Chondrocyte (in vitro differentiated cells): ENCODE measurements at places on chromosomes 2 and 18.

- H3K4me1 ChIP-seq = peaks cover 12% of the 10 kb centered on the region
- peaks cover 4% of the 10 kb centered on the region for H3K36me3 ChIP-seq
- no peak overlapping the region for H3K27ac ChIP-seq
- H3K27me3 ChIP-seq = no peaks in the 10 kb centered on the region
- no peak for DNase-seq
These were observed 75.6 kb downstream of the SATB2 start for GRCh38 chr2:199382091-199382490.

- H3K27ac ChIP-seq = no peak overlapping the region
- H3K4me1 ChIP-seq = no peaks in the 10 kb centered on the region
- H3K36me3 ChIP-seq = no peaks in the 10 kb centered on the region
- H3K4me3 ChIP-seq = no peak overlapping the region
- H3K27me3 ChIP-seq = peaks cover 39% of the 10 kb centered on the region
- no peak for DNase-seq
These were observed 18.7 kb upstream of the LMAN1 start for GRCh38 chr18:59377613-59378337.

- no peaks in the 10 kb centered on the region for H3K36me3 ChIP-seq
- no peaks in the 10 kb centered on the region for H3K4me1 ChIP-seq
- no peak overlapping the region for H3K4me3 ChIP-seq
- no peak for DNase-seq
These were observed 42.5 kb downstream of the DSC3 start for GRCh38 chr18:30999887-31000628.

DNA sequence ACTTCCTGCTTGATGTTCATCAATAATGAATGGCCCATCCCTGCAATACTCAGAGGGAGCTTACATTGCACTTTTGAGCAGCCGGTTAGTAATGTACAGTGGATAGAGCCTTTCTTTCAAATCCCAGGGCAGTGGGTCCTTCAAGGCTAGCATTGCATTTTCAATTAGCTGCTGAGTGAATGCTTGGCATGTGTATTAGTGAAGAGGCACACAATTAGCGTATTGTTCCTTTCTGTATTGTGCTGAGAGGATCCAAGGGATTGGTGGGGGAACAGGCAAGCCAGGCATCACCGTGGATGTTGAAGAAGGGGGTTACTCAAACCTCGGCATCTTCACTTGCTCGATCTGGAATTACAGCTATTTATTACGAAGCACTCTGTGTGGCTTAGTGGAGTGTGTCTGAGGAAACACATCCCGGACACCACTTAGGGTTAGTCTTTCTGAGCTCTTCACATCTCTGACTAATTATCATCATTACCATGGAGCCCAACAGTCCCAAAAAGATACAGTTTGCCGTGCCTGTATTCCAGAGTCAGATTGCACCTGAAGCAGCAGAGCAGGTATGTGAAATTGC is at the start of gene PPP1R1C:
Gene PPP1R1C, plus strand, starts transcription at position 222 of the 574 bp plus-strand sequence. Its CDS starts 258 bp downstream, at position 480.
- peak within 1 kb of the TSS; percentile 22 for H3K27ac ChIP-seq
- H3K4me1 ChIP-seq = peaks cover 9% of the 10 kb centered on the region

DNA sequence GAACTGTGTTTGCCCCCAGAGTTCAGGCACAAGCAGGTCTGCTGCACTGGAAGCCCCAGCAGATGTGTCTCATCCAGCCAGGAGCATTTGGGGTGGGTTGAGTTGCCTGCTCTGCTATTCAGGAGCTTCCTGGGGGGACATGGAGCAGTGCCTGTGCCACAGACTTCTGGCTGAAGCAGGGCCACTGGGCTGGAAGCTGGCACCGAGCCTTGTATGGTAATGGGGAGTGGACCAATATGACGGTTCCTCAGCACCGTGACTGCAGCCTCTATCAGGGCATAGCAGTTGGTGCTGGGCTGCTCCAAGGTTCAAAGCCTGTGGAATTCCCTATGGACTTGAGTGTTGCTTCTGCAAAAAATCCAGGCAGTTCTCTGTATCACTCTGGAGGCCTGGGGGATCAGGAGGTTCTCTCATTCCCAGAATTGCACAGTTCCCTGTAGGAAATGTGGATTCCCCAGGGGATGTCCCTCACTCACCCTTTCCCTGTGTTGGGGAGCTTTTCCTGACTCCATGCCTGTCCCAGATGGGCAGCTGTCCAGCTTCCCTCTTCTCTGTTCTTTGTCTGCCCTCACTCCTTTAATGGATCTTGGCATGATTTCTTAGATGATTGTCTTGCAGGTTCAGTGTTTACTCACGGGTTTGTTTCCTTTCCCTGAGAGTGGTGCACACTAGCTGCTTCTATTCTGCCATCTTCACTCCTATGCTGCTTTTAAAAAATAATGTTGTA is 37.2 kb upstream of the THSD7B start:
- no peaks in the 10 kb centered on the region for H3K36me3 ChIP-seq
- no peak overlapping the region for H3K27ac ChIP-seq
- peak; percentile 64 for DNase-seq
- no peak overlapping the region for H3K4me3 ChIP-seq

DNA sequence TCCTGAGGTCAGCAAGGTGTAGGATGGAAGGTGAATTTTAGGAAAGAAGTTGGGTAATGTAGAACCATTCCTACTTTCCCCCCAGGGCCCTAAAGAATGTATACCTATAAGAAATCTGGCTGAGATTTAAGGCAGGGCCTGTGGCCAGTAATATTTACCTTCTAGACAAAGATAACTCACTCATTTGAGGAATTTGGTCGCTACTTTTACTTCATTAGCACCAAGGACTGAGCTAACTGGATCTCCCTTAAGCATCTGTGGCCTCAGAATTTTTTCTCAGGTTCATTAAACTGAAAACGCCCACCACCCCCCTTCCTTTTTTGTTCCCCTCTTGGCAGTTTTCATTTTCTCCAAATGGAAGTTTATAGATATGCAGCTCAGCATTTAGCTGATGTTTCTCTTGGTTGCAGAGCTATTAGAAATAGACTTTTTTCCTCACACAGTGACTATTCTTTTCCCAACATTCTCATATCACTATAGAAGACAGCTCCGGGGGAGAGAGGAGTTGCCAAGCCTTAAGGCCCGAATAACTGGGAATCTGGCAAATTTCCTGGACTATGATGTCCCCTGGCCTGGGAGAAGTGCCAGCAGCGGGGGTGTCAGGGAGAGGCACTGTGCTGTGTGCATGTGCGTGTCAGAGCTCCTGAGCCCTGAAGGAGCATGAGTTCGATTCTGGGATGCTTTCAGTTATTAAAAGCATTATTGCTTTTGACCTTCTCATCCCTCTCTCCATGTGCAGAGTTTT is 310.9 kb downstream of the PRKCE start:
- peaks cover 44% of the 10 kb centered on the region for H3K4me1 ChIP-seq
- no peak overlapping the region for H3K4me3 ChIP-seq
- no peaks in the 10 kb centered on the region for H3K27me3 ChIP-seq
- H3K27ac ChIP-seq = peak overlapping the region; percentile 88
- H3K36me3 ChIP-seq = no peaks in the 10 kb centered on the region

- H3K4me3 ChIP-seq = no peak overlapping the region
- H3K27ac ChIP-seq = peak overlapping the region; percentile 91
- DNase-seq = no peak
- H3K4me1 ChIP-seq = peaks cover 71% of the 10 kb centered on the region
These were observed 241.3 kb downstream of the MREG start for GRCh38 chr2:215772003-215772402.

GRCh38 chr2:165357758-165358157 is 111.7 kb upstream of the CSRNP3 start:
- no peaks in the 10 kb centered on the region for H3K36me3 ChIP-seq
- H3K4me3 ChIP-seq = no peak overlapping the region
- H3K4me1 ChIP-seq = peaks cover 3% of the 10 kb centered on the region
- no peak overlapping the region for H3K27ac ChIP-seq
- H3K27me3 ChIP-seq = no peaks in the 10 kb centered on the region

DNA sequence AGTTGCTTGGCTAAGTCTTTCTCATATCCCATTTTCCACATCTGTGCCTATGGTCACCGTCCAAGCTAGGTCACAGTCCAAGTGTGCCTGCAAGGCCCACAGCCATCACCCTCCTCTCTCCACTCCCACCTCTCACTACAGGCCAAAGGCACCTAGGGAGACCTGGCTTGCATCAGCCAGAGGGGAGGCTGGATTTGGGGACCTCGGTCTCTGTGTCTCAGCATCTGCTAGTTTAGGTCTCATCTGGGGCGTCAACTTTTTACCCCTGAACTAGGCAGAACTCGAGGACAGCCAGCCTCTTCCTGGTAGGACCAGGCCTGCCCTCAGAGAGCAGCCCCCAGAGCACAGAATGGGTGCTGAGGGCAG is 217.1 kb downstream of the DYSF start:
- peaks cover 35% of the 10 kb centered on the region for H3K36me3 ChIP-seq
- H3K27ac ChIP-seq = no peak overlapping the region
- H3K27me3 ChIP-seq = no peaks in the 10 kb centered on the region
- no peak for DNase-seq
- H3K4me1 ChIP-seq = no peaks in the 10 kb centered on the region

DNA sequence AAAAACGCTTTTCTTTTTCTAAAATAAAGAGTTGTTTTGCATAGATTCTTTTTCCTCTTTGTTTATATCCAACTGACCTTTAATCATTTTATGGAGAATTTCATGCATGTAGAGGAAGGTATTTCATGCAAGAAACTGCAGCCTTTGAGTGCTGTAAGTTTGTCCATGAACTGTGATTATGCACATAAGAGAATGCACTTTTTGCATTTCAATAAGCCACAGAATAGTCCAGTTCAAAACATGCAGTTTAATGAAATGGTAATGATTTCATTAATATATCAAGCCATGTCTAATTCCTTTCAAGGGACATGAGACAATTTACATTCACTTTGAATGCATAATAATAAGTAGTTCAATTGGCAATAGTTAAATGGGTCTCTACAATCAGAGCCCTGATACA is 386.3 kb downstream of the LRATD1 start:
- no peak overlapping the region for H3K27ac ChIP-seq
- no peak overlapping the region for H3K4me3 ChIP-seq
- peaks cover 6% of the 10 kb centered on the region for H3K27me3 ChIP-seq
- DNase-seq = no peak

DNA sequence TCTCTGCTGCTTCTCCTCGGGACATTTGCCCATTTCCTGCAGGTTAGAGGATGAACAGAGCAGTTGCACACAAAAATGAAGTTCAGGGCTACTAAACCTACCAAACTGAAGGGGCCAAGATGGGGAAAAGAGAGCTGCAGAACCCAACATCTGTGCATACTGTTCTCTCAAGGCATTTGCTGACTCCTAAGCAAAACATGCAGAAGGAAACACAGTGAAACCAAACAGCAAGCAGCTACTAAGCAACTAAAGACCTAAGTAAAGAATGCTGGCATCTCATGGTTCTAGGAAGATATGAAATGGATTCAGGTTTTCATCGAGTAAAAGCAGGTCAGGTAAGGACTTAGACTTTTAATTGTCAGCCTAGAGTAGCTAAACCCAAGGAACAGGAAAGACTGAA is 111.9 kb upstream of the SYT4 start:
- DNase-seq = no peak
- no peaks in the 10 kb centered on the region for H3K4me1 ChIP-seq
- no peaks in the 10 kb centered on the region for H3K36me3 ChIP-seq
- no peak overlapping the region for H3K4me3 ChIP-seq
- H3K27ac ChIP-seq = no peak overlapping the region

GRCh38 chr2:8015848-8016600 is 665.8 kb upstream of the ID2 start:
- H3K36me3 ChIP-seq = no peaks in the 10 kb centered on the region
- H3K4me3 ChIP-seq = no peak overlapping the region
- no peaks in the 10 kb centered on the region for H3K27me3 ChIP-seq
- DNase-seq = no peak
- H3K27ac ChIP-seq = no peak overlapping the region

- no peak overlapping the region for H3K27ac ChIP-seq
- no peak overlapping the region for H3K4me3 ChIP-seq
- H3K27me3 ChIP-seq = peaks cover 8% of the 10 kb centered on the region
- DNase-seq = no peak
- peaks cover 1% of the 10 kb centered on the region for H3K36me3 ChIP-seq
These were observed 3.6 kb upstream of the DOK6 start for GRCh38 chr18:69397096-69397495.

DNA sequence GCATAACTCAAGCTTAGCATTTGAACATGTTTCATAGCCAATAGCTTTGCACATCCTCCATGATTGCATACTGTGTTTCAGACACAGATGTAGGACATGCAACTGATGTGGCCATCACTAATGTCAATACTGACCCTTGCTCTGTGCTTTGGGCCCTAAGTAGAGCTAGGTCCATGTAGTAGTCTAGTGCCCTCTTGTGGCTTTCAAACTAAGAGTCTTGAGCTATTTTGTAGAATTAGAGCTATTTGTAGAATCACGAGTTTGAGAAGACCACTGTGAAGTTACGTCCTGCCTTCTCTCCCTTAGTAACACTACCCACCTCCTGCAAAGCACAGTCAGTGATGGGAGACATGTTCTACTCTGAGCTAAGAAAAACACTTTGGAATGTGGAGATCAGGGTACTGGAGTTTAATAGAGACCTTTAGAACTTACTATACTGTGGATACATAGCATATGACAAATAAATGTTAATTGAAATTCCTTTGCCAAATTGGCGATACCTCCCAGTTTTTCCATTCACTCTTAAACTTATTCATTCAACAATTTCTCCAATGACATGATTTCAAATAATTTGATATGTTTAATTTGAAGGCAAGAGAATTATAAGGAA is 306.5 kb upstream of the TNP1 start:
- H3K27ac ChIP-seq = no peak overlapping the region
- peaks cover 2% of the 10 kb centered on the region for H3K36me3 ChIP-seq
- no peak overlapping the region for H3K4me3 ChIP-seq
- no peak for DNase-seq

- no peak for DNase-seq
- H3K27ac ChIP-seq = no peak overlapping the region
- no peaks in the 10 kb centered on the region for H3K27me3 ChIP-seq
- H3K4me3 ChIP-seq = no peak overlapping the region
- H3K4me1 ChIP-seq = peaks cover 16% of the 10 kb centered on the region
- H3K36me3 ChIP-seq = no peaks in the 10 kb centered on the region
These were observed 797.5 kb upstream of the ID2 start for GRCh38 chr2:7884338-7884737.

DNA sequence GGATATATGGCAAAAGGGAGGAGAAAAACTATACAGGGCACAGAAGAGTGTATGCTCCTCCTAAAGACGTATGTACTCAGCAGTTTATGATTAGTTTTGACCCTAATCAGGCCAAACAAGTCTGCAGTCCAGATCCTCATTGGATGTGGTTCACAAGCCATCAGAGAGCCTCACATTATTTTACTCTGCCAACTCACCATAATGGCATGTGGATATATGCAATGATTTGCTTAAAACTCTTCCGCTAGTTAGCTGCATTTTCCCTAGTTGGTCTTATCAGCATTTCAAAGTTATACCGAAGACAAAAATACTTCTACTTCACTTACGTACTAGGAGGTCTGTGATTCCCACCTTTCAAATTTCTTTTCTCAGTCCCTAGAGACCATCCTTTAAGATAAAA is 198.4 kb downstream of the CMPK2 start:
- H3K27me3 ChIP-seq = peaks cover 2% of the 10 kb centered on the region
- no peak for DNase-seq
- no peaks in the 10 kb centered on the region for H3K36me3 ChIP-seq
- H3K4me3 ChIP-seq = no peak overlapping the region

DNA sequence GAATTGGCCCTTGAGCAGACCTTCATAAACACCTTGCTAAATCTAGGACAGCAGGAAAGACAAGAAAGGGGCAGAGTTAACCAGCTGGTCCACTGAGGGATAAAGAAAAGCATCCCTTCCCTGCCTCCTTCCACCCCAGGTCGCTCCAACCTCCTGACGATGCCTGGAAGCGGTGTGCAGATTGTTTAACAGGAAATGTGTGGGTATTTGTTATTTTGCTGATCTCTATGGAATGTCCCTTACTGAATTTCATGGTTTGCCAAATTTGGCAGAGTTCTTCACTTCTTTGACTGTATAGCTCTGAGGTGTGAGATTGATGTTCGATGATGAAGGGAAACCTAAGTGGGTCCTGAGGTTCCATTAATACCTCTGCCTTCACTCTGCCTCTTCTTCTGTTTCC is 72.9 kb downstream of the MAP3K20 start:
- H3K4me3 ChIP-seq = no peak overlapping the region
- H3K27ac ChIP-seq = peak overlapping the region; percentile 74
- no peaks in the 10 kb centered on the region for H3K36me3 ChIP-seq
- no peak for DNase-seq
- H3K27me3 ChIP-seq = no peaks in the 10 kb centered on the region
- peaks cover 50% of the 10 kb centered on the region for H3K4me1 ChIP-seq
